ENCODE measurements at places on chromosomes 16 and 17.
A peak's percentile ranks its signal among the peaks of the same experiment; 100 is the strongest.

- no peak for DNase-seq
Observed at GRCh38 chr17:83098241-83099085, 19.1 kb downstream of the METRNL start.

DNA sequence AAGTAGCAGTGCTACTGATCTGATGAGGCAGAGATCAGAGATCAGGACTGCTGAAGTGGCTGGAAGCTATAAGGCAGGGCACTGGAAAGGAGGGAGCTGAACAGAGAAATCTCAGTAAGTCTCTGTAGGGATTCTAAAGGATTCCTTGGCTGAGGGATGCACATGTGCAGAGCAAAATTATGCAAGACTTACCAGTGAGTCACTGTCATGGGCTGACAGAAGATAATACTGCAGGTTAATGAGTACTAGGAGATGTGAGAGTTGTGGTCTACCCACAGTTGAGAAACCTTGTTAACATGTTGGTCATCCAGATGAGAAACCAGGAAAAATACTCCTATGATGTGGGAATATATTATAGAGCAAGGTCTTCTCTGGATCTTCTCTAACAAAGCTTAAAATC, 378.1 kb downstream of the HAPSTR1 start:
- DNase-seq: no peak

GRCh38 chr16:77868478-77868877, 80.1 kb downstream of the VAT1L start:
- DNase-seq: no peak

GRCh38 chr17:79803997-79804855, 7.3 kb upstream of the CBX8 start:
- peak; percentile 57 for DNase-seq

DNA sequence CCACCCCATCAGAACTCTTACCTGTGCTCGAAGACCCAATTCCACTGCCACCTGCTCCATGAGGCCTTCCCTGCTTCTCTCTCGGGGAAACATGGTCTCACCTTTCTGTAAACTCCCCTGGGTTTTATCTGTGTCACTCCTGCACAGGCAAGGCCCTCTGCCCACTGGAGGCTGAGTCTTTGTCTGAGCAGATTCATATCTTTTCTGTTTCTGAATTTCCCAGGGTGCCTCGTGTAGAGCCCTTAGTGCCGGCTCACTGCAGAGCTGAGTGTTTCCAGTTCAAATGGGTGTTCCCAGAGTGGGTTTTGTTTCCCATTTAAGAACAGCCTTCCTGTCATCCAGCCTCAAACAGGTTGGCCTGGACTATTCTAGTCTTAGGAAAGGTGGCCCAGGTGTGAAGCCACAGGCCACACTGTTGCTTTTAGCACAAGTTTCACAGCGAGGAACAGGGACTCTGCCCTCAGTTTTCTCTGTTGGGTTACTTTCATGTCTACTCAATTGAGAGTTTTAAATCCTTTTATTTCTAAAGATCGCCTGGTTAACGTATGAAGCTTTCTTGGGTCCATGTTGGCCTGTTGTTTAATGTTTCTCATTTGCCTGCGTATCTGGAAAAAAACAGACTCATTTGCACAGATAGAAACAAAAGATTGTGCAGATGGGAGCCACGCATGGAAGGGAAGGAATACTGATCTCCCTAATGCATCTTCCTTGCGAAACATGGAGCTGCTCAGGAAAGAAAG, 228.7 kb downstream of the MSI2 start:
- DNase-seq: no peak

DNA sequence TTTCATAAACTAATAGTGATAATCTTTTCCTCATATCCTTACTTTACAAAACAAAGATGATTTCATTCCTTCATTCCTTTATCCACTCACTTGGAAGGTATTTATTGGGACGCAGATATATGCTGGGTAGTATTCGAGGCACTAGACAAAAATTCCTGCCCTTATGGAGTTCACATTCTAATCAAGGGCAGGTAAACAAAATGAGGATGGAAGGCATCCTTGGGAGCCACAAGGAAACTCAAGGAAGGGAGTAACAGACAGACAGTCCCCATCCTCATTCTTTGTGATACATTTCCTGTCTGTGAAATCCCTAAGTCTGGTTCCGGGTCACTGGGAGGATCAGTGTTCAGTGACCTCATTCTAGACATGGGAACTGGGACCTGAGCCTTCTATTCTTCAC, 45.2 kb downstream of the SLC6A2 start:
- DNase-seq: no peak

DNA sequence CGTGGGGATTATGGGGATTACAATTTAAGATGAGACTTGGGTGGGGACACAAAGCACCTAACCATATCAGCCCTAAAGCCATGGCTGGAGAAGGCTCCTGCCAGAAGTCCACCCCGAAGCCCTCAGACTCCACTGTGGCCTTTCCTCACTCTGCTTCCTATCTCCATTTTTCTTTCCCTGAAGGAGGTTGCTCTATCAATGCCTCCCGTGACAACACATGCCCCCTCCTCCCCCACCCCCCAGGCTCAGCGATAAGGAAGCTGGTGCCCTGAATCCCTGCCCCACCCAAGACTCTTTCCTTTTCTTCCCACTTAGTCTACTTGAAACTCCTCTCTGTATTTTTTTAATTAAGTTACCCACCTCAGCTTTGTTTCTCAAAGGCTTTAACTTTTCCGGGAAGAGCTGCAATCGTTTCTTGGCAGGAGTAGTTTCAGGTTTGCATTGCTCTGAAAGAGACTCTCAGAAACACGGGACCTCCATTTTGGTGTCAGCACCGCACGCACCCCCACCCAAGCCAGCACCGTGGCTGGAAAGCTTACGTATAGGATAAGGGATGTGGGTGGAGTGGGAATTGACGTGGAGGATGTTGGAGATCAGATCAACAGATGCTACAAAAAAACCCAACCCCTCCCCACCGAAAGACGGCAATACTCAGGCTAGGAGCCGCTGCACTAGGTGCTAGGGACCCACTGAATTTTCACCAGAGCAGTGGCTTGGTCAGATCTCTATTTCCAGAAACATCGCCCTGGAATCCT, 15.2 kb upstream of the CA4 start:
- DNase-seq: peak; percentile 12

- DNase-seq: no peak
Observed at GRCh38 chr17:80219763-80220053, 425 bp downstream of the SGSH start.

DNA sequence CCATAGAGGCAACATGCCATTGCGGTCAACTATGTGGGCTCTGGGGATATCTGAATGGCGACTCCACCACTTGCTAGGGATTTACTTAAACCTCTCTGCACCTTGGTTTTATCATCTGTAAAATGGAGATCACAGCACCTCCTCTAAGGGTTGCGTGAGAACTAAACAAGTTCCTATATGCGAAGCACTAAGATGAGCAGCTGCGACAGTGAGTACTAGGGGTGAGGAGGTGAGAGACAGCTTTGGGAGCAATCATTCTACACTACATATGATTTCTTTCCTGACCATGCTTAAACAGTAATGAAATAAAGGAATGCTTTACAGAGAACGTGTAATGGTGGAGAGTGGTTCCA, 61.4 kb downstream of the CREBBP start:
- DNase-seq: no peak

DNA sequence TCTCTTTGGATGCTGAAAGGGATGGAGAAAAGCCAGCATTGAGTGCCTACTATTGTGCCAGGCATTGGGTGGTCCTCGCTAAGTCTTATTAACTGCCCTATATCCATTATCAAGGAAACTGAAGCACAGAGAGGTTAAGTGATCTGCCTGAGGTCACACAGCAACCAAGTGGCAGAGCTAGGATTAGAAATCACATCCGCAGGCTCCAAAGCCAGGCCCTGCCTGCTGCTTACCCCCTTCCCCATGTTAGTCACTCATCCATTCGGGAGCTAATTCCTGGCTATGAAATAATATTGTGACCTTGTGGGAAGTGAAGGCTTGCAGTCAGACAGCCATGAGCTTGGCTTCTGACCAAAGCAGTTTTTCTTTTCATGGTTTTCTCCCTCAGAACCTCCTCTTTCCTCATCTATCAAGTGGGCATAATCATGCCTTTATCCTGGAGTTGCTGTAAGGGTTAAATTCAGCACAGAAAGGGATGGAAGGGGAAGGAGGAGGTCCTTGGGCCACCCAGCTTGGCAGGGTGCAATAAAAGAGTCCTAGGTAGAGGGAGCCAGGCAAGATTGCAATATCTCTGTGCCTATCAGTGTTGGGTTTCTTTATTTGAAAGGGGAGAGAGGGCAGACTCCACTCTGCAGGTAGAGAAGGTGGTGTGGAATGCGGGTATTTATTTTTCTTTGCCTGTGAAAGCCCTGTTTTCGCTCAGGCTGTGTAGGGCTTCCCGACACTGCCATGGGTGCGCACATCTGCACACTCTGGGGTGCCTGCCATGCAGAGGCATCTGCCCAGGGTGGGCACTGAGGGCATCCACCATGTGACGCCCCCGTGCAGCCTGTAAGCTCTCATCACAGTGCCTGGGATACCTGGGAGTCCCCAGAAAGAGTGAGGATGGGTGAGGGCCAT, 11.3 kb downstream of the RAI1 start:
- DNase-seq: no peak

DNA sequence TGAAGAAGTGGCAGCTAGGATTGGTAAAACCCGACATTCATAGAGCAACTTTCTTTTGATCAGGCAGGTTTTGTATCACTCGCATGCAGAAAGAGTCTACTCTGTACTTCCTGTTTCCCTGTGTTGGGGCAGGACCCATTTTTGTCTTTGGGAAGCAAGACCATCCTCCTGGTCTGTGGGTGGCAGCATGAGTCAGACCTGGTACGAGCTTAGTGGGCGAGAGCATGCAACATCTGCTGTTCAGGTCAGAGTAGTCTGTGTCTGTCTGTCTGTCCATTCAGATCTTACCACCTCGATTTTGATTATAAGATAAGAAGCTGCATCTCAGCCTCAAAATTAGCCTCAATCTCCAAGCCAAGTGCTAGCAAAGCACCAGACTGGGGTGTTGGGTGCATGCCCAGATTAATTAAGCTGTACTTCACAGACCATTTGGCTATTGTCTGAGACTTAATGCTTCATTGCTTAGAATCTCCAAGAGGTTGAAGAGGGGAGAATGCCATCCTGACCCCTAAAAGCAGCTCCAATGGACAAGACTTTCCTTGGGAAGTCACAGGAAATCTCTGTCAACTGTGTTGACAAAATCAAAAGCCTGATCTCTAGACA, 110.9 kb downstream of the XYLT1 start:
- DNase-seq: peak; percentile 35

DNA sequence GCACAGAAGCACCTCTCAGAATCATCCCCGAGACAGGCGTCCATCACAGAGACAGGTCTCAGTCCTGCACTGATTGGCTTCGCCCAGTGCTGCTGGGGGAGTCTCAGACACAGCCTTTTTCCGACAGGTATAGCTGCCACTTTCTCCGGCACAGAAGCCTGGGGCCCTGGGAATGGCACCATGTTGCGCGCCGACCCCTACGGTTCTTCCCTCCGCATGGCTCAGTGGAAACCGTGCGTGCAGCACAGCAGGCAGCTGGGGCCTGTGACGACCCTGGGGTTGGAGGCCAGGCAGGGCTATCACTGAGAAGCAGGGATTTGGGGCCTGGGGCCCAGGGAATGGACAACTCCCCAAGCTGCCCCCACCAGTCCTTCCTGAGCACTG, 29.7 kb upstream of the CDH15 start:
- no peak for DNase-seq

GRCh38 chr17:80270836-80271235, 10.2 kb downstream of the RNF213 start:
- DNase-seq: peak; percentile 37

GRCh38 chr16:30112197-30113030, 923 bp downstream of the GDPD3 start:
- peak; percentile 32 for DNase-seq

DNA sequence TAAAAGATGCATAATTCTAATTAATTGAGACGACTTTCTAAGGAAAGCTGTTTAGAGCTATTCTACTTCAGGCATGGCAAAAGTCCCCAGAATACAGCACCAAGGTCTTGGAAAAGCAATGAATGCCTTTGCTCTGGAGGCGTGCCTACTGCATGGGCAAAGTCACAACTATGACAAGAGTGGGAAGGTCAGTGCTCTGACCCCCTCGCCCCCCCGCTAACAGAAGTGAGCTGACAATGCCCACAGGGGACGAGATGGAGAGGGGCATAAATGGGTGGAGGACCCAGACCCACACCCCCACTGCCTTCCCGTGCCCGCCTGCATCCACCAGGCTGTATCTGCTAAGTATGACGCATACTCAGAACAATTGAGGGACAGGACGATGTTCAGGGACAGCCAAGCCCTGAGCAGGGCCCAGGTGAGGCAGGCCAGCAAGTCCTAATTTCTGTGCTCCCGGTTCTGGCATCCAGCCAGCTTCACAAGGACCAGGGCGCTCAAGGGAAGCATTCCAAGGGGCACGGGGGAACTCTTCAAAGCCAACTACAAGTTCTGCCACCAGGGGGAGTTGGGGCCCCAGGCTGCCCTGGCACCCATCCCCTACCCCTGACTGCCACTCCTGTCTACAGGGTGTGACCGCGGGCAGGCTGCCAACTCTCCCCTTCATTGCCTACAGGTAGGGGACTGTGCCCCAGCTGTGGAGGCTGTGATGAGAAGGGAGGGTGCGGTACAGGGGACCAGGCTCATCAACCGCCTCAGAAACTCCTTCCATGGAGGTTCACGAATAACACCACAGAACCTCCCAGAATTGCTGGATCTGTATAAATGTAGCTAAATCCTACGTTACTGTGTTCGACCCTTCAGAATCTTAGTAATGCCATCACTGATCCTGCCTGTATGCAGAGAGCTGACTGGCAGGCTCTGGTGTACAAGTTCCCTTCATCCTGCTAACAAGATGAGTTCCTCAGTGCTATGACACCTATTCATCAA, 20.8 kb downstream of the NPRL3 start:
- peak; percentile 76 for DNase-seq

GRCh38 chr16:4087990-4088577, 28.2 kb downstream of the ADCY9 start:
- no peak for DNase-seq

GRCh38 chr17:21345236-21345635, 30.9 kb upstream of the KCNJ12 start:
- no peak for DNase-seq

DNA sequence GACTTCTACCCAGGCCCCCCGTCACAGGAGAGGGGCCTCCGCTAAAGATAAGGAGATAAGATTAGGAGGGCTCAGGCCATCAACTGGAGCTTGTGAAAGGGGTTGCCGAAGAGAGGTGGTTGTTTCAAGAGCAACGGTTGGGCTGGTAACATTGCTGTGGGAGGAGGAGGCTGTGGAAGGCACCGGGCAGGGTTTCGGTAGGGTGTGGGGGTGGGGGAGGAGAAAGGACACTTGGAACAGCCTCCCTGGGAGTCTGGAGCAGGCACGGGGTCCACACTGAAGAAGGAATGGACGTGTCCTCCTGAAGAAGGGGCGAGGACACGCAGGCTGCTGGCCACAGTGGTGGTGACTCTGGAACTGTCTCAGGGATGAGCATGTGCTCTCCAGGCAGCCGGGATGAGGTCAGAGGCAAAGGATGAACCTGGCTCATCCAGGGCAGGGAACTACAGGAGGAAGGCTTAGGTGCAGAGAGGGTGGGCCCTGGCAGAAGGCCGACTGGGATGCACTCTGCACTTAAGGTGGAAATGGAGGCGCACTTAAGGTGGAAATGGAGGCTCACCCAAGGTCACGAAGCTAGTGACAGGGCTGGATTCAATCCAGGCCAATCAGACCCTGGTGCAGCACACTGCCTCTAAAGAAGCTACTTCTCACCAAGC, 1.2 kb upstream of the EPX start:
- DNase-seq: no peak

GRCh38 chr16:57920215-57920879, 50.6 kb downstream of the CNGB1 start:
- no peak for DNase-seq
